Islet precursor cell (in vitro differentiated cells): ENCODE measurements at places on chromosomes 12 and 14.

GRCh38 chr12:107681455-107681835 is 4.2 kb upstream of the PWP1 start:
- DNase-seq, result no peak

- DNase-seq, result no peak
Observed at GRCh38 chr14:92737206-92737605, 11.2 kb downstream of the LGMN start.

GRCh38 chr14:78131201-78131600 is 39.0 kb upstream of the NRXN3 start:
- no peak for DNase-seq

DNA sequence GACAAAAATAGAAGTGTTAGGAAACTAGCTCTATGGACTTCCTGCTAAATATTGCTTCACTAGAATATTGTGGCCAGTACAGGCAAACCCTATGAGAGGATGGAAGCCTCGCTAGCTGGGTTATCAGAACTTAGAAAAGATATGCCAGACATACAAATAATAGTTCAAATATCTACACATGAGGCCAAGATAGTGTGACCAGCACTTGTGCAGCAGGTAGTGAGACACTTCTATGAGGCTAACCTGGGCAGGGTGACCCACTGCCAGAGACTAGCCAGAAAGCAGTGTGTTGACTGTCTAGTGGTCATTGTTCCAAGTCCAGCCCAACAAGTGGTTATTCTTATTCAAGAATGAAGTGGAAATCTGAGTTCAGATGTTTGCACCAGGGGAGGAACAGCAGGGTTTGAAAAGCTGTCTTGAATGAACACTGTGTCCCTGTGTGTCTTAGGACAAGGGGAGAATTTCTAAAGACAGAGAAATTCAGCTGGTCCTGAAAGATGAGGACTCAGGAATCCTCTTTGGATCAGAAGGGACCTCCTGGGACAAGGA is 16.3 kb downstream of the TSPAN8 start:
- no peak for DNase-seq

DNA sequence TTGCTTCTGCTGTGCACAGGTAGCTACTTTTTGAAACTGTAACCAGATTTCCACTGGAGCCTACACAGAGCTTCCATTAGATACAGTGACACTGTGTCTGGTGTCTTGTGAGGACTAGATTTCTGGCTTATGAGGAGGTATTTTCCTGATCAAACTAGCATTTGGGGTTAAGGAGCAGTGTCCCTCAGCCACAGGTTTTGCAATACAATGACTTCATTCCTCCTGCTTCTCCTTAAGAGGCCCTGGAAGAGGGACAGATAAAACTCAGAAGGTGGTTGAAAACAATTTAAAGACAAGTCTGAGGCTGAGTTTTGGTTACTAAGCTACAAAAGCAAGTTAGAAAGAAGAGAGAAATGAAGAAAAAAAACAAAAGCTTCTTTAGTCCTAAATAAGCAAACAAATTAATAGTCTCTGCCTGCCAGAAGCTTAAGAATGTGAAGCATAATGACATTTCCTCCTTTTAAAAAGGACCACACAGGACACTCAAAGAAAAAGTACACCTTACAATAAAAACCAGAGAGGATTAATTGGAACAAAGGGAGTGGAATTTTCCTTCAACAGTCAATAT is 53.0 kb downstream of the PKP2 start:
- DNase-seq, result no peak

DNA sequence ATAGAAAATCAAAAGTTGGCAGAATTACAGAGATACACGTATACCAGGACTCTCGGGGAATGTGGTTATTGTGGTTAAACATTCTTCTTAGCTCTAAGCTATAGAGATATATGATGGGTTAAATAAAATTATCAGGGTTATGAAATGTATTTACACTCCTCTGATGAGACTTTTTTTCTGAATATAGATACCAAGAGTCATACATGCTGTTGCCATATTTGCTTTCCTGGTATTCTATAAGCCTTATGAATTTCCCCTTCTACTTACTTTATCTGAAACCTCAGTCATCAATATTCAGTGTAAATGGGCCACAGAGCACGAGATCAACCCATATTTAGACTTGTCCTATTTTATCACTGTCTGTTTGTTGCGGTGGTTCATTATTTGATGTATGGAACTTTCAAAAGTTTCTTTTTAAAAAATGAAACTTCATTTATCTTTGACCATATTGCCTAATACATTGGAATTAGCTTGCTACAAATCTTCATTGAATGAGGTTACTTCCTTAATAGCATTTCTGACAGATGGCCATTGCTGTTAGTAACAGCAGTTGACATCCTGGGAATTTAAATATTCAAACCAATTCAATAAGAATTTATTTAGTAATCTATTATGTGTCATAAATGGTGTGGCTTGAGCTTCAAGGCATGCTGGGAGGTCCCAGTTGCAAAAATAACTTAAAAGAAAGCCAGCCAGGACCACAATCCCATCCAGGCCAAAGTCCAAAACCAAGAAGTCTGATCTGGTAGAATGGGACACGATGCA is 393.5 kb downstream of the PCNX1 start:
- DNase-seq, result no peak

- no peak for DNase-seq
Observed at GRCh38 chr12:129966146-129966995, 62.5 kb upstream of the TMEM132D start.

DNA sequence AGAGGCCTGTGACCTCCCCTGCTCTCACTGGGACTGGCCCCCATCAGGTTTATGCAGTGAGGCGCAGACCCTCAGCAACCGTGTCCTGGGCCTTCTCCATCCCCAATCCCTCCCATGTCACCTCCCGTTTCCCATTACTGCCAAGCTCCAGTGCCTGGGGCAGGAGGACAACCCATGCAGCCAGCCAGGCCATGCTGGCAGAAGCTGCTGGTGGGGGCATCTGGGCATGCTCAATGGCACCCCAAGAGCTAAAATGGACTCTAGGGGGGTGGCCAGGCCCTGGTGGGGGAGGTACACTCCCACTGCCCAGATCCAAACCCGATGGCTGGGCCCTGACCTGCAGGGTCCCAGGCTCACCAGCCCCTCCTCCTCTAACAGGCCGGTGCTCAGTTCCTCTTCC is 20.5 kb upstream of the GPR132 start:
- no peak for DNase-seq

DNA sequence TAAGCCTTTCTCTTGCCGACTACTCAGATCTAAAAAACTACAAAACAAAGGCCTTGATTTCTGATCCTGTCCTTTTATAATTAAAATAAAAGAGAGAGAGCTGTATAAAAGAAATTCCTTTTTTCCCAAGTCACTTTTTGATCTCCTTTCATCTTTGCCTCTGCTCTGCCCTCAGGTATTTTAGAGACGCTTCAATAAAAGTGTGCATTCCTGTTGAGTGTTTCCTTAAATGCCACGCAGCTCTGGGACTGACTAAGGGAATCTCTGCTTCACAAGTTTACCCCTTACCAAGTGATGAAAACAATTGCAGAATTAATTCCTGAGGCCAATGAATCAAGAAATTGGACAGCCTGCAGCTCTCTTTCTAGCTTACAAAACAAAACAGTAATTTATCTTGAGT is 1109.8 kb downstream of the TMTC2 start:
- DNase-seq, result peak; percentile 74

DNA sequence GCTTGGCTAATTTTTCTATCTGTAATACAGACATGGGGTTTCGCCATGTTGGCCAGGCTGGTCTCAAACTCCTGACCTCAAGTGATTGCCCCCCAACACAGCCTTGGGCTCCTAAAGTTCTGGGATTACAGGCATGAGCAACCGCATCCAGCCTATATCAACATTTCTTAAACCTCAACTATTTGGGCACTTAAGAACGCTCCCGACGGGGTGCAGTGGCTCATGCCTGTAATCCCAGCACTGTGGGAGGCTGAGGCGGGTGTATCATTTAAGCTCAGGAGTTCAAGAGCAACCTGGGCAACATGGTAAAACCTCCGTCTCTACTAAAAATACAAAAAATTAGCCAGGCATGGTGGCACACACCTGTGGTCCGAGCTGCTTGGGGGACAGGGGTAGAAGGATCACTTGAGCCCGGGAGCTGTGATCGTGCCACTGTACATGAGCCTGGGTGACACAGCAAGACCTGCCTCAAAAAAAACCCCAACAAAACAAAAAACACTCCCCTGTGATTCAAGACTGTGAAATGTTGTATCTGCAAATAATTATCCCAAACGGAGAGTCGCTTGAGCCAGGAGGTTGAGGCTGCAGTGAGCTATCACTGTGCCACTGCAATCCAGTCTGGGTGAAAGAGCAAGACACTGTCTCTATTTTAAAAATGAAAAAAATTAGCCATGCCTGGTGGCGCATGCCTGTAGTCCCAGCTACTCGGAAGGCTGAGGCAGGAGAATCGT is 21.5 kb downstream of the PPTC7 start:
- no peak for DNase-seq

- no peak for DNase-seq
Observed at GRCh38 chr12:79444089-79444488, 246.7 kb downstream of the PAWR start.

DNA sequence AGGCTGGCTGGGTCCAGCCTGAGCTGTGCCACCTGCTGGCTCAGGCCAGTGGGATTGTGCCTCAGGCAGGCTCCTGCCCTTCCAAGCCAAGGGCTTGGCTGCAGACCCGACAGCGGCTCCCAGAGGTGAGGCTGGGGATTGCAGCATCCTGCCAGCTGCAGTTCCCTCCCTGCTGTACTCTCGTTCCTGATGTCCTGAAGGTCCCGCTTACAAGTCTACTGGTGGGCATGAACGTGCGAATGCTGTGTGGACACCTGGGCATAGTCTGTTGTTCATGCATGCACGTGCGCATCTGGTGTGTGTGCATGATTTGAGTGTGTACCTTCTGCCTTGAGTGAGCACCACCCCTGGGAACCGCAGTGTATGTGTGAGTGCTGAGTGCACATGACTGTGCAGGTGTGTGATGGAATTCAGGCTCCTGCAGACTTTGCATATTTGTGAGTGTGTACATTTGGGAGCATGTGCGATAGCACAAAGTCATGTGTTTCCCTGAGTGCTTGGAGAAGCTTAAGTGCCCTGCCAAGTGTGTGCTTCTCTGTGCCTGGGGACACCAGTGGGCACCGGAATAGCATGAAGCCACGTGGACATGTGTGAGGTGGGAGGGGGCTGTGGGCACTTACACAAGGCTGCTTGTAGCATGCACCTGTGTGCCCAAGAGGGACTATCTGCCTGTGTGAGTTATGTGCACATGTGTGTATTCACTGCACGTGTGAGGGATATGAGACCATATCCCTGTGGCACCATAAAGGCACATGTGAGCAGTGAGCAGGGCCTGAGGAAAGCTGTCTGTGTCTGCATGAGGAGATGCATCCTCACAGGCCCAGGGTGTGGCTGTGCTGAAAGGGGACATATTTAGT is 19.3 kb upstream of the KRT7 start:
- peak; percentile 98 for DNase-seq

DNA sequence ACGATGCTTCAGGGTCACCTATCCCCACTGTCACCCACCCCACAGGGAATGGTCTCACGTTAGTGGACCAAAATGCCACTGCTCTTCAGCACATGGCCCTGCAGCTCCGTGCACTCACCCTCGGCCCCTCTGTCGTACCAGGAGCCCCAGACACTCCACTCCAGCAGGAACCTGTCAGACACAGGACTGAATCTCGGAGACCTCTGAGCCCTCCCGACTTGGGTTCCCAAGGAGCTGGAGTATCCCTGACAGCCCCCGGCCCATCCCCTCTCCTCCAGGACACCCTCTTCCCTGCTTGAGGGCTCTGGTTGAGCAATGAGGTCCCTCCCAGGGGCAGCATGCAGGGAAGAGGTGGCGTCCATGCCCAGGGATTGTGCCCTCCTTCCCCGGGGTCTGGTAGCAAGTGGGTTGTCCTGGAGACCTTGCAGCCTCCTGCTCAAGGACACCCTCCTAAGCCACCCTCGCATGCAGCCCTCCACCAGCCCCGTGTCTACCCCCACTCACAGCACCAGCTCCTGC is 20.4 kb upstream of the LRTM2 start:
- no peak for DNase-seq

DNA sequence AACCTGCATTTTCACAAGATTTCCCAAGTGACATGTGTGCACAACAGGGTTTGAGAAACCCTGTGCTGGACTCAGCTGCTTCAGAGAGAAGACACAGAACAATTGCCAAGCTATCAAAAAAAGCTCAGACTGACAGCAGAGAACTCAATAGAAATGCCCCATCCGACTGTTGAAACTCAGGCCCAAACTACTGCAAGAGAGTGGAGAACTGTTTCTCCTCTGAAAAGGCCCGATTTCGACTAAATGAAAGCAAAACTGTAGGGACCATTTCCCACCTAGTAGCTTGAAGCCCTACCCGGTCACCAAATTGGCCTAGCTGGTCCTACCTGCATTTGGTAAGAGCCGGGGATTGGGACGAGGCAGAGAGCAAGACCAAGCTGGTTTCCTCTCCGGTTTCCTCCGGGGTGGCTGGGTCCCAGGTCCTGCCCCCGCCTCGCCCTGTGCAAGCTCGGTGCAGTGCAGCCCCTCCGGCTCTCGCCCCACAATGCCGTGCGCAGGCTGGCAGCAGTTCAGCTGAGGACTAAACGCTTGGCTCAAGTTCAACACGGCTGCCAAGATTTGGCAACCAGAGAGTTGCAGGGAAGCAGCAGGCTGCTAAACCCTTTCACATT is 1180.6 kb downstream of the VRK1 start:
- DNase-seq, result no peak

DNA sequence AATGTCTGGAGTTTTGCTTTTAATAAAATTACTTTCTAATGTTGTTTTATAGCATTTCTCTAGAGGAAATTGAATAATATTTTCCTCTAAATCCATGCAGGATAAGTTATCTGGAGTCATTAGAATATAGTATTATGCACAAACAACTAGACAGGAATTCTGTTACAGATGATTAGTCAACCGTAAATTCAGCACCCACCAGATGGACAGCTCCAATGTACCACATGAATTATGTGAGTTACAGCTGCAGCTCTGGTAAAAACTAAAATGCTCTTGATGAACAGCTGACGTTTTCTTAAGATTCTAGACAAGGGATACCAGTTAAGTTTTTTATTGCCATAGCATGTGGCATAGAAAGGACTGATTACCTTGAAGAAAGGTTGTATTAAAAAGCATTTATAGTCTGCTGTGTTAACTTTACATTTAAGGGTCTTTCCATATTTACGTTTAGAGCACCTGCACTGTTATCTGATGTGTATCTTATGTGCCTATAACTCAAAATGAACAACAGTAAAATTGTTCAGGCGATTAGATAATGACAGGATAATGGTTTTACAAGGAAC is 321.4 kb upstream of the LRFN5 start:
- DNase-seq, result peak; percentile 58

DNA sequence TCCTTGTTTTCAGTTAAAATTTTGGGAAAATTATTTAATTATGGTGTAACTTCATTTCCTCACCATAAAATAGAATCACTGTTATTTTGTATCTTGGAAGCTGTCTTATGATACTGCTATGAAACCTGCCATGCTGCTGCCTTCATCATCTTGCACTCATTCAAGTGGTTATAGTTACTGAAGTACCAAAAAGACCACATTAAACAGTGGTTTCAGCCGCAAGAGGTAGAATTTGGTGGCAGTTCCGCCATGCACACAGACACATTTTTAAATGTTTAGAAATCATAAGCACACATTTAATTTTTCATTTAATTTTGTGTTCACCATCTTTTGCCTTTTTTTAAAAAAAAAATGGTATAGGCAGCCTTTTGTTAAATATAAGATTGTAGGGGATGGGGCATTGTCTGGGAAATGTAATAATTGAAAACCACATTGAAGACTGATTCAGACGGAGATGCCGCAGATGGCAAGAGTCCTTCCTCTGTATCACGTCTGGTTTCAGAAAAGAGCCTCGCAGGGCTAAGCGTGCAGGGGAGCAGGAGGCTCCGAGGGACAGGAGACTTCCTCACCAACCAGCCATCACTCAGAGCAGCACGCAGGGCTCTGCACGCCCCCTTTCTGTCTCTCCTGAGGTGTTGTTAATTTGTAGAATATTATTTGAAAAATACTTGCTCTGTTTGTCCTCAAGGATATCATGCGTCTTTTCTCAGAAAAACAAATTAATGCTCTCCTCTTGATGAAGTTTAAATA is 115.2 kb upstream of the PELI2 start:
- DNase-seq, result no peak
